ENCODE measurements at places on chromosomes 3 and 15. TPM values are rescaled to one million over a fixed set of nuclear protein-coding genes. Genes with fewer than 3 reads are reported as not detected.

DNA sequence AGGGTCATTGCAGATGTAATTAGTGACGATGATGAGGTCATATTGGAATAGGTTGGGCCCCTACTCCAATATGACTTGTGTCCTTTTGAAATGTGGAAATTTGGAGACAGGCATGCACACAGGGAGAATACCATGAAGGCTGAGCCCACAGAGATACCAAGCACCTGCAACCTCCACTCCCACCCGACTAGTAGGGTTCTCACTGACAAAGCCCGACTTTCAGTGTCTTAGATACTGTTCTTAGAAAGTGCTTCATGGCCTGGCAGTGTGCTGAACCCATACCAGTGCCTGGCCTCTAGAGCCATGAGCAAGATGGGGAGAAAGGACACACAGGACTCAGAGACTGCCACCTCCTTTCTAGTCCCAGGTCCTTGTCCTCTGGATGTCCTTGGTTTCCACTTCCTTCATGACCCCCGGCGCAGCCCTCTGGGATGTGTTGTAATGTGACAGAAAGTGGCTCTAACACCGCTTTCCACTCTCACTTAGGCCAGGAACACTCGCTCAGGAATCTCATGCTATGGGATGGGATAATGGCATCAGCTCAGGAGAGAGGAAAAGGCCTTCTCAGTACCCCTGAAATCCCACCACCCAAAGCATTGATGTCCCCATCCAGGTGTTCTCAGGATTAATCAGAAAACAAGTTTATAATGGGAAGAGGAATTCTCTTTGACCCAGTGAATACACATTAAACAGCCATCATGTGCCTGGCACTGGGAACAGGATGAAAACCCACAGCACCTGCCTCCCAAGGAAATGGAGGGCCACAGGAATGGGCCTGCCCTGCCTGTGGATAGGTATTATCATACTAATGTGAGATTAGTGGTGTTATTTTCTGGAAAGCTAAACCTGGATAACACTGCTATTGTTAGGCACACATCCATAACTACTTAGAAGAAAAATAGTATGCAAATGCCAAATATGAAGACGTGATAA lies 59.9 kb downstream of the RPL39L start:
- DNase-seq = no peak

DNA sequence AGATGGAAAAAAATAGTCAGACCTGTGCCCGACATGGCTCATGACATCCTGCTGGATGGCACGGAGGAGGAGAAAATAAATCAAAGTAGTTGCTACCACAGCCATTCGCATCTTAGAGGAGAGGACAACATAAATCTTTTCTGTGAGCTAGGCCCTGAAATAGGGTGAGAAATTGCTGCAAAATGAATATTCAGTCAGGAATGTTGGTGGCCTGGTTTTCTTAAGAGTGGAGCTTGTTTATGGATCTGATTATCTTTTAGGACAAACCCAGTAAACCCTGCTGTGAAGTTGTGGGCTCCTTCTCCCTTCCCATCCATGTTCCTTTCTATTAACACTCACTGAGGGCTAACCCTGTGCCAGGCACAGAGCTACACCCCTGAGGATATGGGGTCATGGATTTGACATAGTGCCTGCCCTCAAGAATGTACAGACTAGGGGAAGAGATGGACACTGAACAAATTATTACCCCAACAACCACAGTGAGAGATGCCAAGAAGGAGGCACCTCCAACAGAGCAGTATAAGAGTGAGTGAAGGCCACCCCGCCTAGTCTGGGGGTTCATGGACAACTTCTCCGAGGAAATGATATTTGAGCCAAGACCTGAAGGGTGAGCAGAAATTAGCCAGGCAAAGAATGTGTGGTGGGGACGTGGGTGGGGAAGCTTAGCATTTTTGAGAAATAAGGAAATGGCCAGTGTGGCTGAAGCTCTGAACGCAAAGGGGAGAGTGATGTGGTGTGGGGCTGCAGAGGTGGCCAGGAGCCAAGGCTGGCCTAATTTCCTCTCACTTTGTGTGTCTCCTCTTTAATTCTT lies 68.9 kb upstream of the ARL8B start:
- no peak for DNase-seq

GRCh38 chr15:58139276-58139988 lies 1.3 kb downstream of the AQP9 start:
- no peak for DNase-seq

- no peak for DNase-seq
Measured at GRCh38 chr3:122966045-122966444, 61.5 kb downstream of the SEMA5B start.

- DNase-seq = no peak
Measured at GRCh38 chr3:59386165-59386564, 336.3 kb upstream of the CFAP20DC start.

- DNase-seq = no peak
Measured at GRCh38 chr3:40417845-40418543, 31.0 kb downstream of the ENTPD3 start.

Gene TMA7
- total RNA-seq = 258 TPM
